ENCODE measurements at places on chromosomes 2 and 18. TPM values are rescaled to one million over a fixed set of nuclear protein-coding genes. Genes with fewer than 3 reads are reported as not detected.

DNA sequence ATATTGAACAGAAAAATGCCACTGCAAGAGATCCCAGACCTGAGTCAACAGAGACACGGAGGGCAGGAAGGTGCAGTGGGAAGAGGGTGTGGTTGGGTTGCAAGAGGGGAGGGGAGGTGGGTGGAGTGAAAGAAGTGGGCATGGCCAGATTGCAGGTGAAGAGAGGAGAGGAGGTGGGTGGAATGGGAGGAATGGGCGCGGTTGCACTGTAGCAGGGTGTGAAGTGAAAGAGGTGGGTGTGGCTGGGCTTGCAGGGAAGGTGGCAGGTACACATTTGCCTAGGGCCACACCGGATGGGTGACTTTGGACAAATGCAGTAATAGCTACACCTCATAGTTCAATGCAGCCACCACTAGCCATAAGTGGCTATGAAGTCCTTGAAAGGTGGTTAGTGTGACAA, 71.1 kb downstream of the DOCK10 start:
- DNase-seq, result peak; percentile 19

- DNase-seq, result no peak
These were observed 27.9 kb upstream of the EPB41L3 start for GRCh38 chr18:5571666-5572065.

DNA sequence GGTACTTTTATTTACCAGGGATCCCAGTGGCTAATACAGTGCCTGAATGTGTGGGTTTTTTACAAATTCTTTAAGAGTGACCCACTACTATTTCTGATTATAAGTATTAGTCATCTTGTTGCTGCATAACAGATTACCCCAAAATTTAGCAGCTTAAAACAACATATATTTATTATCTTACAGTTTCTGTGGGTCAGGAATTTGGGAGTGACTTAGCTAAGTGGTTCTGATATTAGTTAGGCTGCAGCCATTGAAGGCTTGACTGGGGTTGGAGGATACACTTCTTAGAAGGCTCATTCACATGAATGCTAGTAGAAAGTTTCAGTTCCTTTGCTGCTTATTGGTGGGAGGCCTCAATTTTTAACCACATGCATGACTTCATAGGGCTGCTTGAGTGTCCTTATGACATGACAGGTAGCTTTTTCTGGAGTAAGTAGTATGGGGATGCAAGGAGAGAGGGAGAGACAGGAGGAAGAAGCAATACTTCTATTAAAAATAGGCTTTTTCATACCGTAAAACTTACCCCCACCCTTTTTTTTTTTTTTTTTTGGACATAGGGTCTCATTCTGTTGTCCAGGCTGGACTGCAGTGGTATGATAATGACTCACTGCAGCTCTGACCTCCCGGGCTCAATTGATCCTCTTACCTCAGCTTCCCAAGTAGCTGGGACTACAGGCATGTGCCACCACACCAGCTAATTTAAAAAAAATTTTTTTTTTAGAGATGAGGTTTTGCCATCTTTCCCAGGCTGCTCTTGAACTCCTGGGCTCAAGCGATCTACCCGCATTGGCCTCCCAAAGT, 13.3 kb upstream of the POLE4 start:
- DNase-seq, result no peak

TTC39C gene
- 150 TPM for total RNA-seq

ADCYAP1 gene
- not detected for total RNA-seq

REG3G gene
- 0.72 TPM for total RNA-seq
